CD4-positive, CD25-positive, alpha-beta regulatory T cell (primary cell): ENCODE measurements at places on chromosomes 11 and 22. TPM values are rescaled to one million over a fixed set of nuclear protein-coding genes. Genes with fewer than 3 reads are reported as not detected.

Gene SMC1B
- polyA plus RNA-seq: not detected

DNA sequence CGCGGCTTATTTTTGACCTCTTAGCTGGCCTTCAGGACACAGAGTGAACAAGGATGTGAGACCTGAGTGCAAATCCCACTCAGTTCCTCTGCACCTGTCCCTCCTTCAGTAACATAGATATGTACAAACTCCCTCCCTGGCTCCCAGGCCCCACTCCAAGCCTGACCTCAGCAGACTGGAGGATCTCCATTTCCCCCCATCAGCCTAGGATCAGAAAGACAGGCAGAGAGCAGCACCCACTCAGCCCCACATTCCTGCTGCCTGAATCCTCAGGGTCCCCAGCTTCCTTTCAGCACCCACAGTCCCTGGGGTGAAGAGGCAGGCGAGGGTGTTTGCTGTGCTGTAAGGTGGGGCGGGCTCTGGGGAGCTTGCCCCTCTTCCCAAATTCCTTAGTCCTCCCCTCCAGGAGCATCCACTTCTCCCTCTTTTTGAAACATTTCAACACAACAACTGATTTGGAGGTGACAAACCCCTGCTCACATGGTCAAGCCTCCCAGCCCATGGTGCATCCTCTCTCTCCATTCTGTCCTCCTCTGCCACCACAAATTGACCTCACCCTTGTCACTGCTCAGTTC, 151.1 kb downstream of the FEZ1 start:
- no peak for DNase-seq
- no peak overlapping the region for H3K4me3 ChIP-seq
- no peaks in the 10 kb centered on the region for H3K36me3 ChIP-seq
- H3K27me3 ChIP-seq: no peaks in the 10 kb centered on the region
- H3K27ac ChIP-seq: no peak overlapping the region

DNA sequence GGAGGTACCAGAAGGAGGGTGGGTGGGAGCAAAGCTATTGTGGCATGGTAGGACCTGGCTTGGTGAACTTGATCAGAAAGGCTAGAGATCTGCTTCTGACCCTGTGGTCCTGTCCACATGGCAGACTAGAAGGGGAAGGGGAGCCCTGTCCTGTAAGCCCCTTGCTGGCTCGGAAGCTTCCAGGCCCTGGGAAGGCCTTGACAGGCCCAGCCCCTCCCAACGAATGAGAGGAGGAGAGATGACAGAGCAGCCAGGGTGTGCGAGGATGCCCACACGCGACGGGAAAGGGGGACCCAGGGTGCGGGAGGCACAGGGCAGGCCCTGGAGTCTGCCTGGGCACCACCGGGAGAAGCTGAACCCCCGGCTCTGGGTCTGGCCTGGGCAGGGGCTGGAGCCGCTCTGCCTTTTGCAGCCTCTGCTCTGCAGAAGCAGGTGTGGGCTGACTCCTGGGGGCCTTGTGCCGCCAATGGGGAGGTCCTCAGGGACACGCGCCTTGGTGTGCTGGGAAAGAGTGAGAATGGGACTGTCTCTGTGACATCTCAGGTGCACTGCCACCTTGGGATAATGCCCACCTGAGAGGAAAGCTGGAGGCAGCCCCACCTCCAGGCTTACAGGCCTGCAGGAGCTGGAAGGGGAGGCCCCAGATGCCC, 1447.5 kb downstream of the BRD1 start:
- no peaks in the 10 kb centered on the region for H3K4me1 ChIP-seq
- no peak overlapping the region for H3K4me3 ChIP-seq
- DNase-seq: no peak
- H3K27ac ChIP-seq: no peak overlapping the region
- no peaks in the 10 kb centered on the region for H3K27me3 ChIP-seq

- H3K27ac ChIP-seq: no peak overlapping the region
- no peak for DNase-seq
- H3K36me3 ChIP-seq: no peaks in the 10 kb centered on the region
These were observed 76.7 kb upstream of the KCNQ1OT1 start for GRCh38 chr11:2776351-2777061.

GRCh38 chr11:27116684-27117083, 76.1 kb downstream of the BBOX1 start:
- H3K36me3 ChIP-seq: no peaks in the 10 kb centered on the region
- no peaks in the 10 kb centered on the region for H3K4me1 ChIP-seq
- no peak for DNase-seq
- H3K4me3 ChIP-seq: no peak overlapping the region

DNA sequence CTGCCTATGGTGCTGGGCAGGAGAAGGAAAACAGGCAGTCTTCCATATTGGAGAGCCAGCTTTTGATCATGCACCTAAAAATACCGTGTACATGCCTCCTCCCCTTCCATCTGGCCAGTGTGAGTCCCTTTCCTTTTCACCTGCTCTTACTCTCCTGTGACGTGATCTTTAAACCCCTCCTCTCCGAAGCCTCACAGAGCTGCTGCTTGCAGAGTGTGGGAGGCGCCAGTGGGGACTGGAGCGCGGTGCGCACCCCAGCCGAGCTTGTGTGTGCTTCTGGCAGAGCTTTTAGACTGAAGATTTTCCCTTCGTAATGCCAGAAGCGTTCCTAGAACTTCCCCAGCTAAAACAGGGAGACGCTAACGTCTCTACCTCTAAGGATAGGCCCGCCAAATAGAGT, 29.8 kb downstream of the MUC6 start:
- H3K4me3 ChIP-seq: no peak overlapping the region
- H3K27me3 ChIP-seq: no peaks in the 10 kb centered on the region
- no peaks in the 10 kb centered on the region for H3K4me1 ChIP-seq
- peaks cover 73% of the 10 kb centered on the region for H3K36me3 ChIP-seq
- no peak for DNase-seq

- no peak overlapping the region for H3K27ac ChIP-seq
- no peaks in the 10 kb centered on the region for H3K4me1 ChIP-seq
- H3K27me3 ChIP-seq: no peaks in the 10 kb centered on the region
- no peaks in the 10 kb centered on the region for H3K36me3 ChIP-seq
These were observed 68.3 kb upstream of the CTSC start for GRCh38 chr11:88405853-88406252.
